ENCODE measurements at places on chromosomes 7 and 10. TPM values are rescaled to one million over a fixed set of nuclear protein-coding genes. Genes with fewer than 3 reads are reported as not detected.

The CABCOCO1 gene
- polyA plus RNA-seq, result 2.2 TPM

The PAOX gene
- polyA plus RNA-seq, result 6.7 TPM

The ACTL6B gene
- 0.09 TPM for polyA plus RNA-seq

The FAM237B gene
- polyA plus RNA-seq, result 0.68 TPM

The INA gene
- 0.31 TPM for polyA plus RNA-seq

The MOGAT3 gene
- polyA plus RNA-seq, result 0.90 TPM

The HTR5A gene
- polyA plus RNA-seq, result not detected

The RPEL1 gene
- polyA plus RNA-seq, result 0.11 TPM

The GPC2 gene
- polyA plus RNA-seq, result 16.6 TPM

The ABCB8 gene
- polyA plus RNA-seq, result 37.3 TPM

The ADCK2 gene
- polyA plus RNA-seq, result 25.9 TPM

The GHRHR gene
- 0.11 TPM for polyA plus RNA-seq

The LDB3 gene
- 1.2 TPM for polyA plus RNA-seq

The ASZ1 gene
- polyA plus RNA-seq, result 0.06 TPM

The IRF5 gene
- 14.8 TPM for polyA plus RNA-seq

The NPY gene
- polyA plus RNA-seq, result not detected

The GOLGA7B gene
- polyA plus RNA-seq, result 0.45 TPM

The FRMD4A gene
- 84.7 TPM for polyA plus RNA-seq

The SORBS1 gene
- polyA plus RNA-seq, result 27.0 TPM

GRCh38 chr10:33365301-33365700, 30.8 kb upstream of the NRP1 start:
- no peak for DNase-seq

- DNase-seq, result no peak
Measured at GRCh38 chr7:2554661-2555111, 638 bp downstream of the BRAT1 start.

GRCh38 chr10:53088961-53089360, 316.4 kb upstream of the MBL2 start:
- DNase-seq, result no peak

GRCh38 chr7:103687951-103688350, 241.9 kb upstream of the SLC26A5 start:
- DNase-seq, result no peak

GRCh38 chr7:37984750-37985390, 64.4 kb downstream of the EPDR1 start:
- DNase-seq, result peak; percentile 36

GRCh38 chr10:57919864-57920263, 347.8 kb downstream of the IPMK start:
- DNase-seq, result no peak

- DNase-seq, result no peak
Measured at GRCh38 chr7:30906014-30906413, 5.6 kb upstream of the AQP1 start.

GRCh38 chr7:140426130-140426529, 22.3 kb downstream of the RAB19 start:
- DNase-seq, result no peak

DNA sequence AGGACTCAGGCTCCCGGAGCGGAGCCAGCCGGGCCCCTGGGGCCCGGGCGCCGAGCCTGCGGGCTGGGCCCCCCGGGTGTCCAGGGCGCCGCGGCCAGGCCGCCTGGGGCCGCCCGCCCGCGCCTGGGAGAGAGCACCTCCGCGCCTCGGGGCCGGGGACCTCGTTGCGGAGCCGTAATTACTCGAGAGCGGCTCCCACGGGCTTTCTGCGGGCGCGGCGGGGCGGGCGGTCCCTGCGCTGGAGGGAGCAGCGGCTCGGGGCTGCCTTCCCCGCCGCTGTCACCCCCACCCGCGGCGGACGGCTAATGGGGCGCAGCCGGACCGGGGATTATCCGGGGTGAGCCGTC, 1.5 kb downstream of the GNB2 start:
- DNase-seq, result no peak

- DNase-seq, result no peak
Measured at GRCh38 chr7:43462836-43463235, 120.1 kb upstream of the STK17A start.

DNA sequence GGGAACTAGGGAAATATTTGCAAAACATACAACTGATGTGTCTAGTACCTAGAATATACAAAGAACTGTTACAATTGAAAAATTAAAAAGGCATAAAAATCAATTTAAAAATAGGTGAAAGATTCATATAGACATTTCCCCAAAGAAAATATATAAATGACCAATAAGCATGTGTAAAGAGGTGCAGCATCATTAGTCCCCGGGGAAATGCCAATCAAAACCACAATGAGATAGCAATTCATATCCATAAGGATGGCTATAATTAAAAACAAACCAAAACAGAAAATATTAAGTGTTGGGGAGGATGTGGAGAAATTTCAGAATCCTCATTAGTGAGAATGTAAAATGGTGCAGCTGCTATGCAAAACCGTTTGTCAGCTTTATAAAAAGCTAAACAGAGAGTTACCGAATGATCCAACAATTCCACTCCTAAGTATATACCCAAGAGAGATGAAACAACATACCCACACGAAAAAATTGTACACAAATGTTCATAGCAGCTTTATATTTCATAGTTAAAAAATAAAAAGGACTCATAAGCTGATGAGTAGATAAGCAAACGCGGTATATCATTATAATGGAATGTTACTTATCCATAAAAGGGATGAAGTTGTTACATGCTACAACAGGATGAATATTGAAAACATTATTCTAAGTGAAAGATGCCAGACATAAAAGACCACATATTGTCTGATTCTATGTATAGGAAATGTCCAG, 210.1 kb upstream of the INHBA start:
- DNase-seq, result no peak

DNA sequence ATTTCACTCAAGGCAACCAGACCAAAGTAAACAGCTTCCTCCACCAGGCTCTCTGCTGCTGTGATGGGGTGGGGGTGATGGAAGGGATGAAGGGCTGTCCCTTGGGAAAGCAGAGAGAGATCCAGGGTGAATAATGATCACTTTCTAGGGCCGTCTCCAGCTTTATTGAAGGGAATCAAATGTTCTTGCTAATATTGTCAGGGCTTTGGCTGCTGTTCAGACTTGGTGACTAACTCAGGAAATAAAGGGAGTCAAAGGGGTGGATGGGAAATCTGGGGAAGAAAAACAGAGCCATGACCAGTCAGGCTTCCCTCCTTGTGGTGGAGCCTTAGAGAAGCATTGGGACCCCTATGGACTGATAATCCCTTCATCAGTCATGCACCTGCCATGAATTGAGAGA, 196.2 kb upstream of the AGK start:
- no peak for DNase-seq

DNA sequence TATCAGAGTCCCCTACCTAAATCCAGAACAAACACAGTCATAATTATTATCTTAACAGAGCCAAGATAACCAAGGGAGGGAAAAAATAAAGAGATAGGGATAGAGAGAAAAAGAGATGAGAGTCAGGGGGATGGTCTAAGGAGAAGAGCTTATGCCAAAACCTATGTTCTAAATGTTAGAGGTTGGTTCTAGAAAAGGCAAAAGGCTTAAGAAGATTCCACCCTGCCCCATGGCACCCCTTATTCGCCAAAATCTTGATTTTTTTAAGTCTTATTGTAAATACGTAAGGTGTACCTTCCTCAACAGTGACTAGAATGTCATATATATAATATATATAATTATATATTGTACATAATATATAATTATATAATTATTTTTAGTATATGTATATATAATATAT, 29.6 kb upstream of the CTNNA3 start:
- no peak for DNase-seq

- DNase-seq, result no peak
Measured at GRCh38 chr10:71690094-71690720, 29.4 kb downstream of the C10orf105 start.

- DNase-seq, result no peak
Measured at GRCh38 chr10:126921974-126922525, 16.8 kb downstream of the DOCK1 start.

DNA sequence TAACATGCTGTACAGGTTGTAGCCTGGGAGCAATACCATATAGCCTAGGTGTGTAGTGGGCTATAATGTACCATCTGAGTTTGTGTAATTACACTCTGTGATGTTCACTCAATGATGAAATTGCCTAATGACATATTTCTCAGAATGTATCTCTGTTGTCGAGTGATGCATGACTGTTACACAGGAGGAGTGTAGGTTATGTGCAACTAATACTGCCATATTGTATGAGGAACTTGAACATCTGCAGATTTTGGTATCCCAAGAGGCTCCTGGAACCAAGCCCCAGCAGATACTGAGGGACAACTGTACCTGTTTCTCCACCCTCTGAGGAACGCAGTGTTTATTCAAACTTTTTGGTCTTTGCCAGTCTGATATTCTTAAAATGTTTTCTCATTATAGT, 38.6 kb downstream of the NACAD start:
- DNase-seq, result no peak

DNA sequence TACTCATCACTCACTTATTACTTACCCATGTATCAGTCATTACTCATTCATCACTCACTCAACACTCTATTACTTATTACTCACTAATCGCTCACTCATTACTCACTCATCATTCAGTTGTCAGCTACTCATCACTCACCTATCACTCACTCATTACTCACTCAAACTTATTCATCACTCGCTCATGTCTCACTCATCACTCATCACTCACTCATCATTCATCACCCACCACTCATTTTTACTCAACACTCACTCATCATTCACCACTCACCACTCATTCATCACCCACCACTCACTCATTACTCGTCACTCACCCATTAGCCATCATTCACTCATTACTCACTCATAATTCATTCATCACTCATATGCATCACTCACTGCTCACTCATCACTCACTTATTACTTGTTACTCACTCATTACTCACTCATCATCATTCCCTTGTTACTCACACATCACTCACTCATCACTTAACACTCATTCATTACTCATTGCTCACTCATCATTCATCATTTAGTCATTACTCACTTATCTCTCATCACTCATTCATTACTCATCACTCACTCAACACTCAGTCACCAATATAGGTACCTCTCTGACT, 237.9 kb downstream of the ADARB2 start:
- no peak for DNase-seq

DNA sequence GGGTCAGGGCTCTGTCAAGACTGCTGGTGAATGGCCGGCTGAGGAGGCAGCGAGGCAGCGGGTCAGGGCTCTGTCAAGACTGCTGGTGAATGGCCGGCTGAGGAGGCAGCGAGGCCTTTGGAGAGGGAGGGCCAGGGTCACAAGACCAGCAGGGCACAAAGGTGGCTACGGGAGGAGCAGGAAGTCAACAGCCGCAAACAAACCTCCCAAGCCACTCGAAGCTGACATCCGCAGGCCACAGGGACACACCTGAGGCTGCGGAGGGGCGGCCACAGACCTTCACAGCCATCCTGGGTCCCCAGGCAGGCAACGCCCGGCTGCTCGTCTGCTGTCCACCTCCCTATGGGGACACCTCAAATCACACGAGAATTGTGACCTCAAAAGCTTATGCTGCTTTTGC, 8.9 kb upstream of the GPER1 start:
- DNase-seq, result no peak

- DNase-seq, result no peak
Measured at GRCh38 chr7:36562121-36562520, 162.2 kb downstream of the AOAH start.

DNA sequence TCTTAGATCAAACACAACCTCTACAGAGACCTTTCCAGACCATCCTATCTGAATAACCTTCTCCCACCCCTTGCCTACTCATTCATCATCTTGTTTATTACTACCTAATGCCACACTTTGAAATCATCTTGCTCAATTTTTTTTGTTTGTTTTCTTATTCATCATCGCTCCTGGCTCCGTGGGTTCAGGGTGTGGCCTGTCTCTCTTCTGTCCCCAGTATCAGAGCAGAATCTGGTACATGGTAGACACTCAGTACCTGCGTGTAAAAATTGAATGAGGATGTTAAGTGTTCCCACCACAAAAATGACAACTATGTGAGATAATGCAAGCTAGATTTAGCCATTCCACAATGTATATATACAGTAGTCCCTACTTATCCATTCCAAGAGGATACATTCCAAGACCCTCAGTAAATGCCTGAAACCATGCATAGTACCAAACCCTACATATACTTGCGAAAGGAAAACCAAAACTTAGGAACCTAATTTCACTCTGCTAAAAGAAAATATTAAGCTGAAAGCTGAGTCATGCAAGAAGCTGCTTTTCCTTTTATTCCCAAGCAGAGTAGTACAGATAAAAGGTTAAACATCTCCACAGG, 72.1 kb upstream of the SEC61G start:
- no peak for DNase-seq

DNA sequence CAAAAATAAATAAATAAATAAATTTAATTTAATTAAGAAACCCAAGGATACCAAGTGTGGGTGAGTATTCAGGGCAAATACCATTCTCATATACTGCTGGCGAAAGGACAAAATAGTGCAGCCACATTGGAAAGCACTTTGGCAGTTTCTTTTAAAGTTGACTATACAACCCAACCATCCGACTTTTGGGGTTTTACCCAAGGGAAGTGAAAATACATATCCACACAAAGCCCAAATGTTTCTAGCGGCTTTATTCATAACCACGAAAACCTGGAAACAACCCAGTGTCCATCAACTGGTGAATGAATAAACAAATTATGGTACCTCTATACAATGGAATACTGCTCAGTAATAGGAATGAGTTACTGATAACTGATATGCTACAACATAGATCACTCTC, 36.2 kb upstream of the OGDHL start:
- DNase-seq, result no peak

DNA sequence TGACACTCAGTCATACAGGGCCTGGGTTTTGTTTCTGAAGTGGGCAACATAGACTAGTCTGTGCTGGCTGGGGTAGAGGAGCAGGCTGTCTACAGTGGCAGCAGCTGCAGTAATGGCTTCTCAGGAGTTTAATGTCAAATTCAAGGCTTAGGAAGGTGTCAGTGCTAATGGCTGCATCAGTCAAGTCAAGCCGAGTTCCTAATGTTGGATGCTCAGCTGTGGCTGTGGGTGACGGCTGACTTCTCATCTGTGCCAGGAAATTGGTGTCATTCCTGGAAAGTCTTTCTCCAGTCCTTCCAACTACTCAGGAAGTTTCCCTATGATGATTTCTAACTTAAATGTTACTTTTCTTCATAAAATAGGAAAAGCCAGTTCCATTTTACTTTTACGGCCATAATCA, 468.1 kb upstream of the IGFBP3 start:
- no peak for DNase-seq

GRCh38 chr10:21095494-21096055, 198.5 kb upstream of the NEBL start:
- no peak for DNase-seq

GRCh38 chr7:113917840-113918239, 969 bp downstream of the PPP1R3A start:
- no peak for DNase-seq

GRCh38 chr10:28798964-28799363, 121.6 kb downstream of the BAMBI start:
- no peak for DNase-seq

DNA sequence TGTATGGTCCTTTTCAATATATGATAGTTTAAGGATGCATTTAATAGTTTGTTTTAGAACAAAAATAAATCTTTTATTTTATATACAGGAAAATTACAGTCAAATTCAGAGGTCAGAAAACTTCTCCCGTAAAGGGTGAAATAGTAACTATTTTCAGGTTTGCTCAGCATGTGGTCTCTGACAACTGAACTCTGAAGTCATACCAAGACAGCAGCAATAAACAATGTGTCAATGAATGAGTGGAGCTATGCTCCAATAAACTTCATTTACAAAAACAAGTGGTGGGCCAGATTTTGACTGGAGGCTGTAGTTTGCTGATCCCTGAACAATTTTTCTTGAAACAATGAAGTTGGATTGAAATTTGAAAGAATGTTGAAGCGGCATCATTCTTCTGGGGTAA, 123.6 kb downstream of the ZNF248 start:
- DNase-seq, result no peak

GRCh38 chr10:46026106-46026505, 4.3 kb downstream of the NCOA4 start:
- no peak for DNase-seq

Data from renal pelvis (tissue), 12 donors.